ENCODE measurements at places on chromosomes 6 and 20.

- no peak for DNase-seq
These were observed 533 bp downstream of the OSTM1 start for GRCh38 chr6:108074057-108074358.

- no peak for DNase-seq
These were observed 24.0 kb upstream of the ARMH2 start for GRCh38 chr6:24822696-24823095.

DNA sequence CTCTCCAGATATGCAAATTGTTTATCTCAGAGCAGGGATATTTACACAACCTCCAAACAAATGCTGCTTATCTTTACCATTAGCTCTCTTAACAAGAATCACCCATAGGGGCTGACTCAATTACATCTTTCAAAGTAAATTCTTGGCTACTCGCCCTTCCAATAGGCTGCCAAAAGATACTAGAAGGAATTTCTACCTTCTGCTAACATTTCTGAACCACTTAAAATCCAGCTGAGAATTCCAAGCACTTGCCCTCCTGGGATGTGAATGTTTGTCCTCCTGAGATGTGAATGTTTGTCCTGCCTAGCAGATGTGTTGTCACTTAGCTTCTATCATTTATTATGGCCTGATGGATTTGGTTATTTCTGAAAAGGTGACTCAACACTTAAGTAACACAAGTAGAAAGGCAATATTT is 388.0 kb downstream of the GJA1 start:
- no peak for DNase-seq

DNA sequence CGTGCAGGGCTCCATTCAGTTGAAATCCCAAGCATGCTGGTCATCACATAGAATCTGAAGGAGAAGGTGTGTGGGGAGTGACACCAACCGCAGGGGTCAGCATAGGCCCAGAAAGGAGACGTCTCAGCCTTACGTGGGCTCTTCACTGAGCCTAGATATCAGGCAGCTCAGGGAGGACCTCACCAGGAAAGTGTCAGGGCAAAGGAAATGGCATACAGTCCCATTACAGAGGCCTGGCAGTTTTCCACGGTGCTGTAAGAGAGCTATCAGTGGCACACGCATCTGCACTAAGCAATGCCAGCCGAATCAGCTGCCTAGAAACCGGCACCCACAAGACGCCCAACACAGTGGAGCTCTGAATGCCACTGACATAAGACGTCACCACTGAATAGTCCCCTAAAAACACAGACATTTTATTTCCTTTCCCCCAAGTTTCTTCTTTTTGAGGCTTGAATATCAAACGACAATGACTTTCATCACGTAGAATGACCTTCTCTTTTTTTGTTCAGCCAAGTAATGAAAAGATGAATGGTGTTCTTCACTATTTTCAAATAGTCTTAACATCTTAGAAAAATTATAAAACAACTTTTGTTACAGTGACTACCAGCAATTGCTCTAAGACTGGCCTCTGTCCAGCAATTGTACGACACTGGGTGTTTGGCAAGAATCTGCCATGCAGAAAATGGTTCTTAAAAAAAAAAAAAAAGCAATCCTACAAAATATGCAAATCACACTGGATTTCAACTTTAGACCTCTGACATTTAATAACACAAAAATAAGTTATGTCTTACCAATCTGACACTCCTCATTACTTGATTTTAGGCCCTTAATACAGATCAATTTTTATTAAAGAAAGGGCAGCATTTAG is 88.9 kb upstream of the FOXQ1 start:
- DNase-seq, result no peak

GRCh38 chr6:48136856-48137255 is 25.9 kb upstream of the PTCHD4 start:
- no peak for DNase-seq

GRCh38 chr6:37520926-37521325 is 21.2 kb upstream of the CCDC167 start:
- DNase-seq, result no peak

GRCh38 chr20:20317195-20317594 is 50.7 kb upstream of the INSM1 start:
- DNase-seq, result no peak

- DNase-seq, result no peak
These were observed 4.0 kb downstream of the DACT2 start for GRCh38 chr6:168315596-168315995.

DNA sequence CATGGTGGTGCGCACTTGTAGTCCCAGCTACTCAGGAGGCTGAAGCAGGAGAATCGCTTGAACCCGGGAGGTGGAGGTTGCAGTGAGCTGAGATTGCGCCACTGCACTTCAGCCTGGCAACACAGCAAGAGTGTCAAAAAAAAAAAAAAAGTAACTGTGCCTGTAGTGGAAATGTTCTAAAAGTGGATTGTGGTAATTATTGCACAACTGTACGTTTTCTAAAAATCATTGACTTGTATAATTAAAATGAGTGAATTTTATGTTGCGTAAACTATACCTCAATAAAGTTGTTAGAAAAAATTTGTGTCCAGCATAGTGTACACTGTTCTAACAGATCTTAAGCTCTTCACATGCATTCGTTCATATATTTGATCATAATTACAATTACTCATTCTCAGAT is 5.5 kb downstream of the SEC23B start:
- no peak for DNase-seq

DNA sequence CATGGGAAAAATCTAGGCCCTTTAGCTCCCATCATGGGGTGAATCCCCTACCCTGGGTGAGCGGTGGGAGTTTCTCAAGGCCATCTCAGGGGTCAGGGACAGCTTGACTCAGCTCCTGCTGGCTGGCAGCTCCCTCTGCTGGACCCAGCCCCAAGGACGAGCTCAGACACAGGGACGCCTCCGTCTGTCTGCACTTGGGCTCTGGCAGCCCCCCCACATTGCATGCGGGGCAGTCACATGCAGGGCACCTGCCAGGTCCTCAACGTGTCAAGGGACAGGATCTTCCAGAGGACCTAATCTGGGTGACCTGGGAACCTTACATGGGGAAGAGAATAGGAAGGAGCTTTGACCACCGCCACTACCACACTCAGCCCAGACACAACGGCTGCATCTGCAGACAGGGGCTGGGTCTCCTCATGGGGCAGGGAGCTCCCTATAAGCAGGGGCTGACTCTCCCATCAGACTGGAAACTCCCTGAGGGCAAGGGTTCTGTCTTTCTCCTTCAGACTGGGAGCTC is 173.4 kb downstream of the MRPL14 start:
- DNase-seq, result no peak

GRCh38 chr6:72626126-72626525 is 4.3 kb downstream of the KCNQ5 start:
- no peak for DNase-seq

- DNase-seq, result no peak
These were observed 38.6 kb downstream of the KCNK5 start for GRCh38 chr6:39190545-39191235.

DNA sequence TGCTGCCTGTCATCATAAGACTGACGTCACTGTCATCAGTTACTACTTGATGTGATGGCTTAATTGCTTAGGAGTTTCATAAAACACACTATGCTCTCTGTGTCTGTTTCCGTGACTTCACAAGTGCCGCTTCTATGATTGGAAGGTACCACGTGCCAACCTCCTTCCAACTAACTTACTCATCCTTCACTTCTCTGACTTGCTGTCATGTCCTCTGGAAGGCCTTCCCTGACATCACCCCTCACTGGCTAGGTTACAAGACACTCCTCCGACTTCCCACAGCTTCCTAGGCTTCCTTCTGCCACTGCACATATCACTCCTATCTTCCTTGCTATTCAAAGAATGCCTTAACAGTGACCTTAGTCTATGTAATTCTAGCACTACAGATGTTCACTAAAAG is 20.4 kb downstream of the SERINC3 start:
- no peak for DNase-seq
